ENCODE measurements at places on chromosomes 7 and 10.

DNA sequence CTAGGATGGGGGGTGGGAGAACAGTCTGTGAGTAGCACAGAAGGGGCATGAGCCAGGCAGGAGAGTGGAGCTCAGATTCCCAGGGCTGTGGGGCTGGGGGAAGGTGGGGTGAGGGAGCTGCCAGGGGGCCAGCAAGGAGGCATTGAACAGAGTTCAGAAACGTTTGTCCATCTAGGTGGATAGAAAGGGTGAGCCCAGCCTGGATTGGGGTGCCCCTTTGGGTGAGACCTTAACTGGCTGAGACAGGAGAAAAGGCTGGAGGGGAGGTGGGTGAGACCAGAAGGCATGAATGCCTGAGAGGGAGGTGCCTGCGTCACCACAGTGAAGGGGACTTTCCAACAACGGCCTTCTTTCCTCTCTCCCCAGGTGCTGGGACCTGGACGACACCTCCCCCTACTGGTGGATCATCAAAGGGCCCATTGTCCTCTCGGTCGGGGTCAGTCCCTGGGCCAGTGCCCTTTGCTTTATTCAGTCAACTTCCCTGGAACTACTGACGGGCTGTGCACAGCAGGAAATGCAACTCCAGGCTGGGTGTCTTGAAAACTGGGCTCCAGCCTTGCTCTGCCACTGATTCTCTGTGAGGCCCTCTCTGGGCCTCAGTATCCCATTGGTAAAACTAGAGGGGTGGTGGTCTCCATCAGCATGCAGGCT, 11.0 kb downstream of the GHRHR start:
- peak; percentile 61 for DNase-seq

- DNase-seq = no peak
These were observed 222.3 kb upstream of the ZNF32 start for GRCh38 chr10:43870968-43871439.

DNA sequence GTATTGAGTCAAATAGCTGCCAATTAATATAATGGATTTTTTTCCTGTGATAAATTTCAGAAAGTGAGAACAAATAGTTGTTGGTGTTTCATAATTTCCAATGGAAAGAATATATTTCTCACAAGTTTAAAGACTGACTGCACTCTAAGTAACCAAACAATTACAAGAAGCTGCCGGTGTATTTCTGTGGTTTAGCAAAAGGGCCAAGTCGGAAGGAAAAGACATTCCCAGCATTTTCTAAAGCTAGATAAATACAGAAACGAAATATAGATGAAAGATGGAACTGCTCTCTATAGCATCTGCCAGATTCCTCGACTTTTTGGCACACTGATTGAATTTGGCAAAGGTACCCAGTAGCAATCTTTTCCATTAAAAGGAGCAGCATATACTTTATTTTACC, 92.7 kb upstream of the MKX start:
- no peak for DNase-seq

- DNase-seq = no peak
These were observed 152.1 kb upstream of the GHITM start for GRCh38 chr10:83987216-83987615.

DNA sequence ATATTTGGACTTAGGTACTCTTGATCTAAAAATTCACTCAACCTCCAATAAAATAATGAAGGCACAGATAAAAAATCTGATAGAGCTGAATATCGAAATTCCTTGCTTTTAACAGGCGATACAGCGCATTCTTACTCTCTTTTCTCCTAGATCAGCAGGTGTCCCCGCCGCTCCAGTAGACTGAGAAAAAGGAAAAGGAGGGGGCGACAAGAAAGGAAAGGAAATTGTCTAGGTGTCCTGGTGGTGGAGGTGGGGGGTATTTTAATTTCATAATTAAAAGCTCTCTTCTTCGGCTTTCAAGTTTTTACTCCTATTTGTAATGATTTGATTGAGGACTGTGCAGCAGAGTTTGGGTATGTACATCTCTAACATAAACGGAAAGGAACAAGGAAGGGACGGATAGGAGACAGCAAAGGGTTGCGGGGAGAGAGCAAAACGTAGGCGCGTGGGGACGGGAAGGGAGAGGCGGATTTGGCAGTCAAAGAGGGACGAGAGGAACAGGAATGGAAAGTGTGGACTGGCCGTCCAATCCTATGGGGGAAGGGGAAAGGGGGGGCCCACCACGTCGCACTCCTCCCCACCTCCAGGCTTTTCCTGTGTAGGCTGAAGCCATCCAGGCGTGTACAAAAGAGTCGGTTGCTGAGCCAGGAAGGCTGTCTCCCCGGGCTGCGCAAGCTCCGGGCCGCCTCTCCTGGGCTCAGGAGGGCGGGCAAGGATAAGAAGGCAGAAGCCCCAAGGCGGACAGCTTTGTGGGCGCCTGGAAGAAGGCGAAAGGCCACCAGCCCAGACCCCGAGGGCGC, 875 bp upstream of the HECTD2 start:
- peak; percentile 88 for DNase-seq

DNA sequence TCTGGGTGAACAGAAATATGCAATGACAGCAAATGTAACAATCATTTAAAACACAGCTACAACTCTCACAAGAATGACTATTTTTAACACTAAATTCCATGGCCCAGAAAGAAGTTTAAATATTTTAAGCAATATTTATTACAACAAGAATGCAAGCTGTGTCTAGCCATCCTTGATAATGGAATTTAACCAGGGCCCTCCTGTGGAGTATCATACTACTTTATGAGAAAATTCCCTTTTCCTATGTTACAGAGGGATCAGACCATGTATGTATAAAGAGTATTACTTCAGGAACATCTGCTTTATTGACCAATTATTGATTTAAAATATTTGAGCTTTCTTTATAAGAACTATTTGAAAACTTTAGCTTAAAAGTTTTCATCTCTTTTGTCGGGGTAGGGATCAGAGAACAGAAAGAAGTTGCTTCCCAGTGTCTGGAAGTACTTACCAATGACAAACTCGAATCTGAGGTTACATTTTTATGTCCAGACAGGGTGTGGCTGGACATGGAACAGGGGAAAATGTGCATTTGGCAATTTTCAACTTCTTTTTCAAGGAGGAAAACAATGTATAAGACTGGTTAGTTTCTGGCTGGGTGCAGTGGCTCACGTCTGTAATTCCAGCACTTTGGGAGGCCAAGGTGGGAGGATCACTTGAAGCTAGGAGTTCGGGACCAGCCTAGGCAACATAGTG, 48.3 kb upstream of the NRBF2 start:
- peak; percentile 51 for DNase-seq

DNA sequence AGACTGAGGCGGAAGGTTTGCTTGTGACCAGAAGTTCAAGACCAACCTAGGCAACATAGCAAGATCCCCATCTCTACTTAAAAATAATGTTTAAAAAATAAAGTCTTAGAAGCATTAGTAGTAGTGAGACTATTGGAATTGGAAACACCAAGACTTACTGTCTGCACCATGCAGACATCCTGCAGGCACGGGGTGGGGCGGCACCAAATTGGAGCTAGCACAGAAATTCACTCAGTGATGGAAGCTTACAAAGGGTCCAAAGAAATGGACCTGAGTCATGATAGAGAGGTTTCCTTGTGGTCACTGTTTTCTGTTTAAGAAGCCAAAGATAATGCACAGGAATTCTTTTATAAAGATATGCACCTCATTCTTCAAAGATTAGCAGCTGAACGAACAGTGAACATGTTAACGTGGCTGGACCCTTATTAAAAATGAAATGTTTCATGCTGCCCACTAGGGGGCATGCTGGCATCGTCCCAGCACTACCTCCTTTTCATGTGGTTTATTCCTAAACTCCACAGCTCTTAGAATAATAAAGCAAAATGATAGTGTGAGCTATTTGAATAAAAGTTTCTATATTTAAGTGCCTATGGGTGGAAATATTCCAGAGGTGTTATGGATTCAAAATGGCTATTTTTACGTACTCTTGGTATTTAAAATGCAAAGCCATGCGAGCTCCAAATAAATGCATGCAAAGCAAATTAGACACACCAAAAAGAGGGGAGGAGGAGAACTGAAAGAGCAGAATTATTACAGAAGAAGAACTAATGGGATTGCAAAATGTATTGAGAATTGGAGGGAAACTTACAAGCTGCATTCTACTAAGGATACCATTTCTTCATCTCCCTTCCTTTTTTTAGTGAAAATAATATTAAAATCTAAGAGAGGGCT, 28.6 kb downstream of the PDSS1 start:
- DNase-seq = peak; percentile 85

DNA sequence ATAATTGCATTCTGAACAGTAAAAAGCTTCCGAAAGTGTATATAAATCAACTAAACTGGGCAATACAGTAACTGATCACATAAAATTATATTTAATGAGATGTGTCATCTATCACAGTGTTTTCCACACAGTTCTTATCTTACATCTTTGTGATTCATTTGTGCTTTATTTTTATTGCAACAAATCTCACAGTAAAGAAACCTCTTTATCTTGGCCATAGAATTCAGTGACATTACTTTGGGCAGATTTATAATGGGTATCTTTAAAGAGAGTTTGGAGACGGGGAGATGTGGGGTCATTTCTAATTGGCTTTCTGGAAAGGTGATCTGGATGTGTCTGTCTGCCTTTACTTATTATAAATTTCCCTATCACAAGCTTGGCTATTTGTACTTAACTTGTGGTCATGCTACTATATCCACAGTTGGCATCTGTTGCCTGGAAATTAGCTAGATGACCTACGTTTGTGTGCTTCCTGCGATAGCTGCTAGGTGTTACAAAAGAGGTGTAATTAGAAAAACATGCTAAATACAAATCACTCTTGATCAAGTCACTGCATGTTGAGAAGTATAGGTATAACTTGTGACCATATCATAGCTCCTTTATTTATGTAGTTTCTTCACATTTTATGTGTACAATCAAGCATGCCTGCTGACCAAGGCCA, 123.8 kb downstream of the ARID5B start:
- DNase-seq = no peak

DNA sequence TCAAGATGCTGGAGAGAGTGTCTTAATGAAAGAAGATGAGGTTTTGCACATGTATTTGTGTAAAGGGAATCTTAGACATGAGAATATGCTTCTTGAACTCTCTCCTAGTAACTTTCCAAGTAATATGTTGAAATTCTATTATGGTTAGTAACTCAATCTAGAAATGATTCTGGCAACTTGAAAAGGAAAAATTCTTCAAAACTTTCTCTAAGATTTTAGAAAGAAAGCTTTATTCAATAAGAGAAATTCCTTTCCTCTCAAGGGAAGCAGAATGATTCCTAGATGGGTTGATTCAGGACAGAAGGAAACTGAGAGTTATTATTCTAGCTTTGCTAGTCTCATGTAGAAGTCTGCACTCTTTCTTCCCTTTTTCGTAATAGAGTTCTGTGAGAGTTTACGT, 364.3 kb upstream of the PLXDC2 start:
- DNase-seq = no peak

DNA sequence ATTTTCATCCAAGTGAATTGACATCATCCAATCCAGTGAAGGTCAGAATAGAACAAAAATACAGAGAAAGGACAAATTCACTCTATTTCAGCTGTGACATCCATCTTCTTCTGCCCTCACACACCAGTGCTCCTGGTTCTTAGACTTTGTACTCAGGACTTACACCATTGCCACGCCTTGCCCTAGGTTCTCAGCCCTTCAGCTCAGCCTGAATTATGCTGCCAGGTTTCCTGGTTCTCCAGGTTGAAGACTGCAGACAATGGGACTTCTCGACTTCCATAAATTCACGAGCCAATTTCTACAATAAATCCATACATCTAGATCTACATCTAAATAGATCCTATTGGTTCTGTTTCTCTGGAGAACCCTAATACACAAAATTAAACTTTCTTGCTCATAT, 181.2 kb upstream of the KCND2 start:
- no peak for DNase-seq

- DNase-seq = no peak
These were observed 89.3 kb upstream of the PDGFA start for GRCh38 chr7:608954-609353.

- no peak for DNase-seq
These were observed 1241.7 kb downstream of the REEP3 start for GRCh38 chr10:64762861-64763260.

- DNase-seq = no peak
These were observed 11.1 kb downstream of the CAMK1D start for GRCh38 chr10:12360461-12360860.

- no peak for DNase-seq
These were observed 116.6 kb downstream of the ADCY1 start for GRCh38 chr7:45690762-45691150.

GRCh38 chr10:101595591-101596433, 7.7 kb downstream of the DPCD start:
- no peak for DNase-seq

DNA sequence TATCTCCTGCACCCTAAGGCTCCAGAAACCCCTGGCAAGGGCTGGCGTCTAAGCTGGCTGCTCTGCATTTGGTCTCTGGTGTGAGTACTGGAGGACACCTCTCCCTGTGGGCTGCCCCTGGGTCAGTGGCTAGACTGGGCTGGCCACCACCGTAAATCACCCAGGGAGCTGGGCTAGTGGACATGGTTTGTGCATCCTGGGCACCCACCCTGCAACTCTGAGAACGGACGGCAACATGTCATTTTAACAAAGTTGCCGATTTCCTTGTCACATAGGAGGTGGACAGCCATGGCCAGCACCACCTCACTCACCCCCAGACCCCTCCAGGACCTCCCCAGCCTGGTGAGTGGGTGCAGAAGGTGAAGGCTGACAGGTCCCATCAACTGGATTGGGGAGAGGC, 26.8 kb upstream of the PCBD1 start:
- no peak for DNase-seq

DNA sequence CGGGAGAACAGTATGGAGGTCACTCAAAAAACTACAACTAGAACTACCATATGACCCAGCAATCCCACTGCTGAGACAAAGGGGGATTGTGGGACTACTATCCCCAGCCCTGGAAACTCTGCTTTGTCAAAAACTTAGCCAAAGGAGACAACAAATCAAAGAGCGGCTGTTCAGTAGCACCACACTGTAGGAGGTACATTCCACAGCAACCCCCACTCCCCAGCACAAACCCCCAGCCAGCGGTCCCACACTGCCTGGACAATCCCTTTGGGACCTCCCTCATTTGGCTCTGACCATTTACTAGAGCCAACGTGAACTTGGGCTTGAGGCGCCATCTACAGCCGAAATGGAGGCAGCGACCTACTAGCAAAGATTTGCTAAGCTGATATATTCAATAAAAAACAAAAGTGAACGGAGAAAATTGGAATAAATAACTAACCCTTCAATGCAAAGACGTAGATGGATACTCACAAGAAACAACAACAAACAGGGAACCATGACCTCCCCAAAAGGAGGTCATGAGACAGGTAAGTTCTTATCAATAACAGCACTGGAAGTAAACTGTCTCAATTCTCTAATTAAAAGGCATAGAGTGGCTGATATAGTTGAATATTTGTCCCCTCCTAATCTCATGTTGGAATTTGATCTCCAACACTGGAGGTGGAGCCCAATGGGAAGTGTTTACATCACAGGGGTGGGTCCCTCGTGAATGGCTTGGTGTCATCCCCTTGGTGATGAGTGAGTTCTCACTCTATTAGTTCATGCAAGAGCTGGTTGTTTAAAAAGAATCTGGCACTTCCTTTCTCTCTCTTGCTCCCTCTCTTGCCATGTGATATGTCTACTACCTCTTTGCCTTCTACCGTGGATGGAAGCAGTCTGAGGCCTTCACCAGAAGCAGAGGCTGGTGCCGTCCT, 119.0 kb upstream of the KCNMA1 start:
- DNase-seq = peak; percentile 80

- no peak for DNase-seq
These were observed 100.7 kb downstream of the FAM53B start for GRCh38 chr10:124643330-124644009.

GRCh38 chr7:130040576-130040975, 10.6 kb downstream of the ZC3HC1 start:
- DNase-seq = no peak

GRCh38 chr10:31037749-31038148, 6.1 kb upstream of the ZNF438 start:
- no peak for DNase-seq

GRCh38 chr7:118352867-118353453, 128.5 kb downstream of the ANKRD7 start:
- peak; percentile 6 for DNase-seq

Data from fibroblast of the aortic adventitia (primary cell).